ENCODE measurements at places on chromosomes 4 and X.

DNA sequence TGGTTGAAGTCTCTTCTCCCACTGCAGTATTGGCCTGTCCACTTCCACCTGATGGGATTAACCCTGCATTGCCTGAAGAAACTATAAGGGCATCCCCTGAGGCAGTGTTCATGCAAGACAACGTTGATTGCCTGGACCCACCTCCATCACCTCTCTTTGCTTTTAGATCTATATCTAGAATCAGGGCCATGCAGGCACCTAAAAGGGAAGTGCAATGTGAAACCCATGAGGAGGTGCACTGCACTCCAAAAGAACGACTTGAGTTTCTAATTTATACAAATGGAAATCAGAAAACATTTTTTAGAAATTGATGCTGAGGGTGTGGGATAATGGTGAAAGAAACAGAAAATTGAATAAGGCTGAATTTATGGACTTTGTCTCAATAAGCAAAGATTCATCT is 694.4 kb downstream of the TRAM1L1 start:
- no peak for DNase-seq

DNA sequence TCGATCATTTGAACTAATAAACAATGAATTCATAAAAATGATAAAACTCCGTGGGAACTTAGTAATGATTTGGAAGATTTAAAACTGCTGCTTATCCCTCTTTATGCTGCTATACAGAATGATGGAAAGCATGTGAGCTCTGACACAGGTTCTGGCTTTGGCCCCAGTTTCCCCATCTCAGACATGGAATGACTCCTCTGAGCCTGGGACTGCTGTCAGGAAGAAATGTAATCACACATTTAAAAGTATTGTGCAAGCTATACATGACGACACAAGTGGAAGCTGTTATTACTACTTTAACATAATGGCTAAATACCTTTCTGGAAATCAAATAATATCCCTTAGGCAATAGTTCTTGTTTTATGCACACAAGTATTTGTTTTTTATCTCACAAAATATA is 161.7 kb downstream of the DCHS2 start:
- peak; percentile 50 for DNase-seq

- DNase-seq: peak; percentile 2
These were observed 123.2 kb downstream of the BMPR1B start for GRCh38 chr4:94880956-94881355.

GRCh38 chr4:78652282-78652876 is 100.8 kb downstream of the ANXA3 start:
- DNase-seq: no peak

DNA sequence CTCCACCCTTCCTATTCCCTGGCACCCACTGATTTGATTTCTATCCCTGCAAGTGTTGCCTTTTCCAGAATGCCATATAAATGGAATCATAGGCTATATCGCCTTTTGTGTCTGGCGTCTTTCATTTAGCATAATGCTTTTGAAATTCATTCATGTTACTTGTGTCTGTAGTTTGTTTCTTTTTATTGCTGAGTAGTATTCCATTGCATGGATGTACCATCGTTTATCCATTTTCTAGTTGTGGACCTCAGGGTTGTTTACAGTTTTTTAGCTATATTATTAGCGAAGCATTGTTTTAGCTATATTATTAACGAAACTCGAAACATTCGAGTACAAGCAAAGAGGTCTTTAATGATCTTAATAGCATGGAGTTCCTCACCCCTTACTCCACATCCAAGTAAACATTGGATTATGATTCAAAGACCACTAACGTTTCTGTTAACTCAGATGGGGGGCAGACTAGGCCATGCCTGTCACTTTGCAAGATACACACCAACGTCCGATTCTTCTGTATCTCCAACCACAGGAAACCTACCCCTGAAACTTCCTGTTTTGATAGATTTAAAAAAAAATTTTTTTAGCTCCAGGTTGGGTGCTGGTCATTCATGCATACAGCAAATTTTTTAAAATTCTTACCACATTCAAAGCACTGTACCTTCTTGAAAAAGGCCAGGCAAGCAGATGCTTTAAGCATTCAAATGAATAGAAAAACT is 1.1 kb downstream of the DCK start:
- DNase-seq: no peak

- DNase-seq: no peak
These were observed 228.2 kb downstream of the HS6ST2 start for GRCh38 chrX:132730266-132730665.

DNA sequence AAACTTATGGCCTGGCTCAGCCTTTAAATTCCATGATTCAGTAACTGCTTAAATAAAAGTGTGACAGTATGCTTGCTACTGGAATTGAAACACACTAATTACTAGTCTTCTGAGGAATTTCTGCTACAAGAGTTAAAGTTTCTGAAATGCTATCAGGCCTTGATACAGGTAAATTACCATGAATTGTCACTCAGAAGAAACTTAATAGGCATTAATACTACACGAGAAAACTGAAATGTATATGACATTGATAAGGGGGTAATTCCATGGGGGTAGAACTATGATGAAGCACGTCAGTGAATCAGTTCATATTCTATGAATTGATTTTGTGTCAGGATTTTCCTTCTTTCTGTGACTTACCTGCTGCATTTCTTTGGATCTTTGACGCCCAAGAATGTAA is 3.0 kb upstream of the NPY1R start:
- DNase-seq: no peak

DNA sequence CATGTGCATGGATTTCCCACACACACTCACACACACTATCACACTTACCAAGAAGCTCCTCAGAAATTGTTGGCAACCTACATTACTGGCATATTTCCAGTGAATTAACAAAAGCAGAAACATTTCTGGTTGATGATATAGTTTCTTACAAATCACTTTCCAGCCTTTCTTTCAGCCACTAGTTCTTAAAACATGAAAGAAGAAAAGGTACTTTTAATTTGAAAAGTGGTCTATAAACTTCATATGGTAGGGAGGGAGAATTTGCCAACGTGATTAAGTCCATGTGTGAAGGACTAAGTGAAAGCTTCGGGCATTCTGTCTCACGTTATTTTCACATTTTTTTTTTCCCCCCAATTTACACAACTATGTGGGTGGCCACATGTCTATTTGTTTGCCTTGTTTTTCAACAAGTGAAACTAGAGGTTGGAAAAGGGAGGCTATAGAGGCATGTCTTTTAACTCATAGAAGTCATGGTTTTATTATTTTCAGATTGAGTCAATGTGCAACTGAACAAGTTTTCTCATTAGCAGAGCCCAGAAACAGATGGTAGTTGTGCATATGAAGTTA is 832.1 kb upstream of the INTU start:
- no peak for DNase-seq

DNA sequence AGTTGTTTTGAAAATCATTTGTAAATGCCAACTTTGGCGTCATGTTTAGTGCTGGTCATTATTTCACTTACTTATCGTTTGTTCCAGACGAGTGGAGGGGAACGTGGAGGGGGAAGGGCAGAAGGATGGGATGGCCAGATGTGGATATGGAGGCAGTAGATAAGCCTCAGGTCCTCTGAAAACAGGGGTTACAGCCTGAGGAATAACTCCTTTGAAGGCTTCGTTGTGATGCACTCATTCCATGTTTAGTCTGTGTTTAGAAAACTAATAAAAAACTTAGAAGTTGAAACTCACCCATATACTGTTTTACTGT is 1.1 kb downstream of the MOB1B start:
- peak; percentile 7 for DNase-seq

DNA sequence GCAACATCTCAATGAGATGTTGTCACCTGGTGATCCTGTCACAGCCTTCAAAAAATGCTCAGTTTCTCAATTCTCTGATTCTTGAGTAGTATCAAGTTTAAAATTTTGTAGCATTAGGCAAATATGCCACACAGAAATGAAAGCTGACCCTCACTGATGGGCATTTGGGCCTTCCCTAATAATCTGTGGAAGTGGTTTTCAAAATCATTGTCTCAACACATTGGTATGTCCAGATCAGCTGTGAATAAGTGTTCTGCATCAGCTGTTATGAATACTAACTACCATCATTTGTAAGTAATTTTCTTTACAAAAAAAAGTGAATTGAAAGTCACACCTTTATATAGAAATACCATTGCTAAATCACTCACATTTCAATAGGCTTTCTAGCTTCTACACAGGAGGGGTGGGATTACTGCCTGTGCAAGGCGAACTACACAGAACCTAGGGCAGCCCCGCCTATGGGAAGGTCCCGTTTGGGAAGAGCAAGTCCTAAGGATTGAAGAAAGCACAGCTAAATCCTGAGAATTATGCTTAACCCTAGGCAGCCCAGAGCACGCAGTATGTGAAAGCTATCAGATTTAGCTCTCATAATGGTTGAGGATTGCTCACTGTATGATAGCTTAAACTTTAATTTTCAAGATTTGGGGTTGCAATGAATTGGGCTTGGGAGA is 73.4 kb downstream of the GPC3 start:
- DNase-seq: no peak

DNA sequence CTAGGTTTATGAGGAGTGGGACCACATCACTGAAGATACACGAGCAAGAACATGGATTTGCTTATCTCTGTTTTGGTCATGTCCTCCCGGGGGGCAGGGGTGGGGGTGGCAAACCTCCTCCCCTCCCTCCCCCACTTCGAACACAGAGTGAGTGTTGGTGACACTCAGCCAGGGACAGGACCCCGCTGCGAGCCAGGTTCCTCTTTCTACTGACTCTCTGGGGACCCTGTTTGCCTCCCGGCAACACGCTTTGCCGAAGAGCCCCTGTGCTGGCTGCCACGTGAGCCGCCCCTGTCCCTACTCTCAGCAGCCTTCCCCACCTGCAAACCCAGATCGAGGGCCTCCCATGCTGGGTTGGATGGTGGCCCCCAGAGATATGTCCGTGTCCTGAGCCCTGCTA is 34.7 kb downstream of the P2RY8 start:
- no peak for DNase-seq

DNA sequence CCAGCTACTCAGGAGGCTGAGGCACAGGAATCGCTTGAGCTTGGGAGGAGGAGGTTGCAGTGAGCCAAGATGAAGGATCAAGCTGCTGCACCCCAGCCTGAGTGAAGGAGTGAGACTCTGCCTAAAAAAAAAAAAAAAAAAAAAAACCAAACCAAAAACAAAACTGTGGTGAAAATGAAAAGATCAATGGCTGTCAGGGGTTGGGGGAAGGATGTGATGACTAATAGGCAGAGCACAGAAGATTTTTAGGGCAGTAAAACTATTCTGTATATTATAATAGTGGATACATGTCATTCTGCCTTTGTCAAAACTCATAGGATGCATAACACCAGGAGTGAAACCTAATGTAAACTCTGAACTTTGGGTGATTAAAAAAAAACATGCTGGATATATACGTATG is 69.9 kb upstream of the ELOVL6 start:
- DNase-seq: no peak

DNA sequence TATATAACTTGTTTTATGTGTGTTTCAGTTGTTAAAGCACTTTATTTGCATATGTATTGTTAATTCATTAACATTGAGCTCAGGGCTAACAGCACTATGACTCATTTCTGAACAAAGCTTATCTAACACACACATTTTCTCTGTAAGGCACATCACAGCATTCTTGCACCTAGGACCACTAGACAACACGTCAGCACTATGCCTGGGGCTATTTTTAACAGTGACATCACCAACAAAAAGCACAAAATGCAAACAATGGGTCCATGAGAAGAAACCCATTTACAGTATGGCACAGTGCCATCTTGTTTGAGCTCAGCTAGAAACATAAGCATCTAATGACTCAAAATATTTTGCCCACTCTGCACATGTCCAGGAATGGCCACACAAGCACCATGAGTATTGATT is 124.4 kb downstream of the RELL1 start:
- DNase-seq: no peak

DNA sequence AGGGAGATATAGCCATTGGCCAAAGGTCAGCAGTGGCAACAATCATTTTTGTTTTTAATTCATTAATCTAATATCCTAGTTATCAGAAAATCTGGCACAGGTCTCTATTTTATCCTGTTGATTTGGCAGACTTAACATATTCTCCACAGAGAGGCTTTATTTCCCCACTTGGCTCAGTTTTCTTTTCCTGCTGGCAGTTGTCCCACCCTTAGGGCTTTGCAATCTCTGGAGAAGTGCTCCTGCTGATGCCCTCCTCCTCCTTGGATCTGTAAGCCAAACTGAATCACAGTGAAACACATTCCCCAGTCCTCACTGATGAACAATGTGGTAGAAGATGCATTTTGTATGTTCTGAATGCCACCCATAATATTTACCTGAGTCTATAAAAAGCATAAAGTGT is 889.7 kb downstream of the PDHA2 start:
- DNase-seq: no peak

GRCh38 chr4:88897752-88898151 is 159.2 kb downstream of the FAM13A start:
- no peak for DNase-seq

- DNase-seq: peak; percentile 69
These were observed 9.4 kb downstream of the UVSSA start for GRCh38 chr4:1356181-1356998.

DNA sequence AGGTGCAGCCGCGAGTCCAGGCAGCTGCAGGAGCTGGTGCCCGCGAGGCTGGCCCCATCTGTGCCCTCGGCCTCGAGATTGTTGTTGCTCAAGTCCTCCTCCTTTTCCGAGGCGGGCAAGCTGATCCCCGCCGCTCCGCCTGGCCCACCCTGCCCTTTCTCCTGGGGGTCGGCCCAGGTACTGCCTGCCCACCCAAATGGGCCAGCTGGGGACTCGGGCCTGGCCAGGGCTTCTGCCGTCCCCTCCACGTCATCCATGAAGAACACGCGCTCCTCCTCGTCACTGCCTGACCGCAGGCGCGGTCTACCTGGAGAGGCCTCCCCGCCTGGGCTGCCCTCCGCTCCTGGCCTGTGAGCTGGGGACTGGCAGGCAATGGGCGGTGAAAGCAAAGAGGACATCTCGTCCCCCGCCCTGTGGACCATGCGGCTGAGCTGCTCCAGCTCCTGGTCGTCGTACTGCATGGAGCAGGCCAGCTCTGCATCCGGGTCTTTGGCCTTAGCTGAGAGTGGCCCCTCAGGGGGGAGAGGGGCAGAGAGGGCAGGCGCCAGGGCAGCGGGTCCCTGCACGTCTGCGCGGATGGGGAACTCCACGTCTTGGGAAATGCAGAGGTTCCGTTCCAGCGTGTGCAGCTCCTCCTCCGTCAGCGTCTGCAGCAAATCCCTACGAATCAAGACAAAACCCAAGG is 43.1 kb upstream of the MXD4 start:
- DNase-seq: peak; percentile 0

GRCh38 chr4:103478734-103479133 is 241.1 kb downstream of the TACR3 start:
- DNase-seq: no peak

GRCh38 chr4:183312841-183313240 is 7.2 kb downstream of the CLDN22 start:
- no peak for DNase-seq

- DNase-seq: no peak
These were observed 64.4 kb downstream of the CHST7 start for GRCh38 chrX:46637938-46638337.
